ENCODE measurements at places on chromosomes 4 and X.
A peak's percentile ranks its signal among the peaks of the same experiment; 100 is the strongest.

DNA sequence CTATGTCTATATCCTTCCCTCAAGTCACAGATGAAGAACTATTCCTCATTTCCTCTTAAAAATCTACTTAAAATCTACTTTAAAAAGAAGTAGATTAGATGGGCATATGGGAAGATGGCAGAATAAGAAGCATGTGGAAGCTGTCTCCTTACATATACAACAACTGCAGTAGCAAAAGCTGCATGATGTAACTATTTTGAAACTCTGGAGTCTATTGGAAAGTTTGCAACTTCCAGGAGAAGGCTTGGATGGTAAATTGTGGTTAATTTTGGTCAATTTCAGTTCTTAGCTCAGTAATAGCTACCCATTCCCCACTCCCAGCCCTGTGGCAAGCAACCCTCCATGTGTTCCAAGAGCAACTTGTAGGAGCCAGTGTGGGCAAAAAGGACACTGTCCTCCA lies 36.9 kb downstream of the MORC4 start:
- no peak overlapping the region for H3K4me3 ChIP-seq
- DNase-seq = no peak
- H3K4me1 ChIP-seq = 0 out of 2 replicates have a peak, but pooled peaks cover 1% of the 10 kb centered on the region
- no peaks in the 10 kb centered on the region for H3K36me3 ChIP-seq

DNA sequence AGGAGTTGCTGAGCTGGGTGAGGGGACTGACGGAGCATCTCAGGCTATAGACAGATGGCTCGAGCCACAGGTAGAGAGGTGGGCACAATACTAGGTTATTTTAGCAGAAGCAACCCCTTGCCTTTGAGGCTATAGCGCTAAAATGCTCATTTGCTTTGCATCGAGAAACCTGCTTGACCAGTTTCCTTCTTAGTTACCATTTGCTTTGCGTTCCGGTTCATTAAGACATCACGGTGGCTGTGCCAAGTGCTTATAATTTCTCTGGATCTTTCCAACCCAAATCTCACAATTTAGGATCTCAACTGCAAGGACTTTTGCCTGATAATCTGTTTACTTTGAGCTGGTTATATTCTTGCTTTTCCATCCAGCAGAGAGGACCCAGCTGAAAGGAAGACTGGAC lies 40.8 kb downstream of the DLG3 start:
- H3K27me3 ChIP-seq = no peaks in the 10 kb centered on the region
- H3K4me1 ChIP-seq = peaks cover 2% of the 10 kb centered on the region
- no peak overlapping the region for H3K4me3 ChIP-seq
- DNase-seq = no peak
- no peaks in the 10 kb centered on the region for H3K36me3 ChIP-seq
- H3K27ac ChIP-seq = no peak overlapping the region

DNA sequence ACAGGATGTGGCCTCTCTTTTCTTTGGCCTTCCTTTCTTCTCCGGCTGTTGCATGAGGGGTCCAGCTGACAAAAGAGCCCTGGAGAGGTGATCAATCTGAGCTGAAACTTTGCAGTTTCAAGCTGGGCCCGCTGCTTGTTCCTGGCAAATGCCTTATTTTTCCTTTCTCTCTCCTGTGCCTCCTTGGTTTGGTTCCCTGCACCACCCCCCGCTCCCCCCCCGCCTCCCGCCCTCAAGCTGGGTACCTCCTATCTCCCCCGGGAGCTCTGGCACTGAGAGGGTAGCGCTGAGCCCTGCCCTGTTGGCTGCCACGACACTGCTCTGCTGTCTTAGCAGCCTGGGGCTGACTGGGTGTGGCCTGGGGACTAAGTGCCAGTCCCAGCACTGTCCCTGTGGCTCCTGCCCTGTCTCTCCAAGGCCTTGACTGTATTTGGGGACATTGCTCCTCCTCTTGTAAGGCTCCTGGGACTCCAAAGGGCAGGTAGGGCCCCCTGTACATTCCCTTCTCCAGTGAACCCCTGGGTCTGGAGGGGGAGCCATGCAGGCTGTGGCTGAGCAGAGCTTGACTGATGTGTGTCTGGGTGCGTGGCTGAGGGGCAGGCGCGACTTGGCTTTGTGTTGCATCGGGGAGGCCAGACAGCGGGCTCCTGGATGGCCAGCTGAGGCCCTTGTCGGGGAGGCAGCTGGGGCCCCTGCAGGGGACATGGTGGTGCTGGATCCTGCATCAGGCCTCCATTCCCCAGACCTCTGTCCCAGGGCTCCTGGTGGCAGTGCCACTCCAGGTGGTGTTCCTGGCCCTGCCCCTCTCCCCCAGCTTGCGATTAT lies 1.1 kb downstream of the PLXNA3 start:
- H3K4me3 ChIP-seq = peak overlapping the region; percentile 55
- DNase-seq = no peak
- H3K4me1 ChIP-seq = peaks cover 1% of the 10 kb centered on the region
- no peaks in the 10 kb centered on the region for H3K36me3 ChIP-seq
- H3K27ac ChIP-seq = no peak overlapping the region

DNA sequence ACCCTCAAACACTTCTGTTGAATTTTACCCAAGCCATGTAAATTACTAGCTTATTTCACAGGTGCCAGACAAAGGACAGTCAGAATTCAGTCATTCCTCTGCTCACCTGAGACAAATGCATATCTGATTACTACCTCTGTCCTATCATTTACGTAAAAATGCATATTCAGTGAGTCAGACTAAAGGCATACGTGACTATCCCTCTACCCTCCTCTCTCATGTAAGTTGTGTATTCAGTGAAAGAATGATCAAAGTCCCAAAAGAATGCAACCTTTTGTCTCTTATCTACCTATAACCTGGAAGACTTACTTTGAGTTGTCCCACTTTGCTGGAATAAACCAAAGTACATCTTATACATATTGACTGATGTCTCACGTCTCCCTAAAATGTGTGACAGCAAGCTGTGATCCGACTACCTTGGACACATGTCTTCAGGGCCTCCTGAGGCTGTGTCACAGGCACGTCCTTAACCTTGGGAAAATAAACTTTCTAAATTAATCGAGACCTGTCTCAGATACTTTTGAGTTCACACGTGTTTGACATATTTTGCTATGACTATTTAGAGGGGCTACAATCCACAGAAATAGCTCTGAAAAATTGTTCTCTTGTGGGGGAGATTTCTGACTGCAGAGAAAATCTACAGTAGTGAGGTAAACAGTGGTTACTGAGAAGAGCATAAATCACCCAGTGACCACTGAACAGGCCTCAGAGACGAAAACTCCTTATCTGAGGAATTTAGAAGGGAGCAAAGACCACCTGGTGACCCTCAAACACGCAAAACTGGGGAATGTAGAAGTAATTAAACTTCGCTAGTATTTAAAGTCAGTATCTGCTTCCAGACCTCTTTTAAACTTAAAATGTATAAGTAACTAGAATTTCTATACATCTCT lies 1575.8 kb downstream of the STIM2 start:
- H3K36me3 ChIP-seq = no peaks in the 10 kb centered on the region
- H3K27ac ChIP-seq = no peak overlapping the region
- no peaks in the 10 kb centered on the region for H3K27me3 ChIP-seq
- no peak for DNase-seq

DNA sequence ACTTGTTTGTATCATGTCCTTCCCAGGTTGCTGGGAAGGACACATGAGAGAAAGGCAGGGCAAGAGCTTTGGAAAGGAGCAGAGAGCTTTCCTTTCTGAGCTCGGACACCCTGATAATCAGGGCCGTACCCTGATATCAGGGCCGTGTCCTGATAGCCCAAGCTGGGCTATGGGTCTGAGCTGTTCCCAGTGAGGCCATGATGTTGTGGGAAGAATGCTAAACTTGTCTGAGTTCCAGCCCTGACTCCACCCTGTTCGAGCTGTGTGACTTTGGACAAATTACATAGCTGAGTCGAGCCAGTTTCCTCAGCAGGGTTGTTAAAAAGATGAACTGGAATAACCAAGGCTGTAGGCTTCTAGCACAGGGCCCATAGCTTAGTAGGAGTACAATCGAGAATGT lies 3.3 kb upstream of the CXCR3 start:
- no peak overlapping the region for H3K27ac ChIP-seq
- H3K4me3 ChIP-seq = no peak overlapping the region
- no peaks in the 10 kb centered on the region for H3K27me3 ChIP-seq
- DNase-seq = no peak
- no peaks in the 10 kb centered on the region for H3K36me3 ChIP-seq

- H3K27ac ChIP-seq = no peak overlapping the region
- H3K36me3 ChIP-seq = no peaks in the 10 kb centered on the region
- no peaks in the 10 kb centered on the region for H3K27me3 ChIP-seq
- H3K4me1 ChIP-seq = peaks cover 1% of the 10 kb centered on the region
- no peak overlapping the region for H3K4me3 ChIP-seq
Observed at GRCh38 chr4:169332583-169332982, 61.8 kb upstream of the SH3RF1 start.

GRCh38 chrX:41933546-41933945 lies 10.2 kb upstream of the CASK start:
- H3K36me3 ChIP-seq = no peaks in the 10 kb centered on the region
- H3K27ac ChIP-seq = no peak overlapping the region
- no peaks in the 10 kb centered on the region for H3K4me1 ChIP-seq

DNA sequence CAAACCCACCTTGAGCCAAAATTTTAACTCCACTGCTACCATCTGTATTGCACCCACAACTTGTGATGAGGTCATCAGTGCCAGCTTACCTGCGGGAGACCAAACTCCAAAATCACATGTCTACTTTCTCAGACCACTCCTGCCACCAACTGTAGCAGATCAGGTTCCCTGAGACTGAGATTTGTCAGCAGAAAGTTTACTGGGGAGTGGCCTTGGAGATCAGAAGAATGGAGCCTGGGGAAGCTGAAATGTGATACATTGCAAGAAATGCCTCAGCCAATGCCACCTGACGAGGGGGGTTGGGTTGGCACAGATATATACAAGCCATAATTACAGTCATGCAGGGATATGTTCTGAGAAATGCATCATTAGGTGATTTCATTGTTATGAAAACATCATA lies 19.1 kb downstream of the HAUS3 start:
- no peaks in the 10 kb centered on the region for H3K27me3 ChIP-seq
- peaks cover 16% of the 10 kb centered on the region for H3K4me1 ChIP-seq
- H3K36me3 ChIP-seq = no peaks in the 10 kb centered on the region

GRCh38 chr4:69823048-69823447 lies 36.9 kb downstream of the SULT1E1 start:
- no peak overlapping the region for H3K4me3 ChIP-seq
- no peaks in the 10 kb centered on the region for H3K27me3 ChIP-seq
- no peak for DNase-seq

GRCh38 chr4:77590482-77590881 lies 15.1 kb upstream of the CXCL13 start:
- no peak overlapping the region for H3K27ac ChIP-seq
- DNase-seq = no peak
- no peaks in the 10 kb centered on the region for H3K36me3 ChIP-seq
- H3K4me1 ChIP-seq = no peaks in the 10 kb centered on the region

- H3K4me3 ChIP-seq = no peak overlapping the region
- H3K27ac ChIP-seq = no peak overlapping the region
- no peaks in the 10 kb centered on the region for H3K36me3 ChIP-seq
Observed at GRCh38 chr4:68724922-68725321, 54.5 kb upstream of the UGT2B15 start.

All from iPS DF 6.9 (cell line).